Adrenal gland (tissue), 19 donors: ENCODE measurements at places on chromosomes 2 and 18. TPM values are rescaled to one million over a fixed set of nuclear protein-coding genes. Genes with fewer than 3 reads are reported as not detected.
A peak's percentile ranks its signal among the peaks of the same experiment; 100 is the strongest.

MOGAT1 gene
- total RNA-seq = not detected

MRO gene
- total RNA-seq = 9.4 TPM

POTEJ gene
- total RNA-seq = not detected

GRCh38 chr18:48354746-48355260, 54.4 kb downstream of the ZBTB7C start:
- DNase-seq = no peak

- DNase-seq = no peak
These were observed 35.2 kb upstream of the STPG4 start for GRCh38 chr2:47190188-47190881.

GRCh38 chr2:114543236-114543766, 100.9 kb downstream of the DPP10 start:
- DNase-seq = peak; percentile 32

DNA sequence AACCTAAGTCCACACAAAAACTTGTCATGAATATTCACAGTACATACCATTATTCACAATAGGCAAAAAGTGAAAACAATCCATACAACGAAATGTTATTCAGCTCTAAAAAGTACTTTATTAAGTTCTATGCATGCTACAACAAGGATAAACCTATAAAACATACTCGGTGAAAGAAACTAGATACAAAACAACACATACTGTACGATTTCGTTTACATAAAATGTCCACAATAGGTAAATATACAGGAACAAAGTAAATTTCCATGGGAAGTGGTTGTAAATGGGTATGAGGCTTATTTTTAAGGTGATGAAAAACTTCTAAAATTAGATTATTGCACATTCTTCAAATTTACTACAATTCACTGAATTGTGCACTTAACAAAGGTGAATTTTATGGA, 8.0 kb downstream of the DSC3 start:
- no peak for DNase-seq

GRCh38 chr18:25672490-25672889, 320.5 kb upstream of the ZNF521 start:
- no peak for DNase-seq

GRCh38 chr2:150389447-150389846, 98.0 kb downstream of the RND3 start:
- no peak for DNase-seq

- no peak for DNase-seq
These were observed 42.8 kb upstream of the KCNG2 start for GRCh38 chr18:79754831-79755351.

- no peak for DNase-seq
These were observed 220.7 kb downstream of the PTH2R start for GRCh38 chr2:208627110-208627884.

DNA sequence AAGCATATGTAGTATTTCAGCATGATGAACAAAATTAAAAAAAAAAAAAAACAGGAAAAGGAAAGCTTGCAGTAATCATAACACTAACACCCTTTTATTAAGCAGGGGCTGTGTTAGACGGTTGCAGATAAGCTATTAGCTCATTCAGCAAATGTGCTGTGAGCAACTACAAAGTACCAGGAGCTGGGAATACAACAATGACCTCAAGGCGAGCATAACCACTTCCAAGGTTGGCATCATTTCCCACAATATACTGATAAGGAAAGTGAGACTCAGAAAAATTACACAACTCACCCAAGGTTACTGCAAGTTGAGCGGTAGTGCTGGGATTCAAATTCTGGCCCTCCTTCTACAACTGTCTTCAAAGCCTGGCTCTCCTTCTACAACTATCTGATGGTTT, 38.2 kb upstream of the ACTR3 start:
- peak; percentile 66 for DNase-seq

DNA sequence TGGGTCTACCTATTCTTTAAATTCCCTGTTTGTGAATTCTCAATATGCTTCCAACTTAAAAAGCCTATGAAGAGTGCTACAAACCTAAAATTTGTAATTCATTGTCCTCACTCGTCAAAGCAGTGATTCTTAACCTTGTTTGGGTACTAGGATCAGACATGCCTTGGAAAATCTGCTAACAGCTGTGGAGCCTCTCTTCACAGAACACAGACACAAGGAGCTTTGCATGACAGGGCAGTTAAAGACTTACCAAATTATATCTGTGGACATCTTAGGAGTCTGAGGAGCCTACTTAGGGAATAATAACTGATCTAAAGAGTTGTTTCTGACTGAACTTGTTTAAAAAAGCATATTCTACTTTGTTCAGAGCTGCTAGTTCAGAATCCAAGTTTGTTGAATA, 38.1 kb downstream of the TMEM87B start:
- no peak for DNase-seq

DNA sequence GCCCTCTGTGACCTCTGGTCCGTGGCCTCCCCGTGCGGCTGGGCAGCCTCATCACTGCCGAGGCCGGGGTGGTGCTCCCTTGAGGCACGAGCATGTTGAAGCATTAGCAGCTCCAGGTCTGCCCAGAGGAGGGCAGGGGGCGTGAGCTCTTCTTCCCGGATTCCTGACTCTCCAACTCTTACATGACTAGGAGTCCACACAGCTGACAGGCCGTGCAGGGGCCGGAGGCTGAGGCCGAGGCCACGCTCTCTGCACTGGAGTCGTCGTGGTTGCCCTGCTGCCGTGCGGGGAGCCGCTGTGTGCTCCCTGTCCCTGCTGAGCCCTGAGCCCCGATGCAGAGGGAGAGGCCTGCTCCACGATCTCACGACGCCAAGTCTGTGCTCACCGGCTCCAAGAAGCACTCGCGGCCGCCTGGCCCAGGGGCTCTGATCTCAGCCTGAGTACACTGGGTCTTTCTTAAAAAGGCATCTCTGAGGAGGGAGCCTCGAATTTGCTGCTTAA, 19.4 kb upstream of the KCNG2 start:
- DNase-seq = no peak

DNA sequence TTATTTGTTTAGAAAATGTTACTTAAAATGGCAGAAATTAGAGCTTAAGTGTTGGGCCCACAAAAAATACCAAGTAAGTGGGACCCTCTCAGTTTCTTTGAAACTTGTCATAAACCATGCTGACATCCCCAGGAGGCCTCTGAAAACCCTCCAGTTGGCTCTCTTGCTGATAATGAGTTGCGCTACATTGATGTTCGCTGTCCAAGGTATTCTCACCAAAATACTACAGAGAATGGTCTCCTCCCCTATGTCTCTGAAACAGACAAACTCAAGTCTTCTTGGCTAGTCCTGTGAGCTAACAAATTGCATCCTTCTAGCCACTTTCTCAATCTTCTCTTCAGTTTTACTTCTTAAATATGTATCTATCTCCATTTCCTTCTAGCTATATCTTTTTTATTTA, 669.4 kb downstream of the IRS1 start:
- DNase-seq = no peak

- DNase-seq = no peak
These were observed 294.8 kb downstream of the LPIN1 start for GRCh38 chr2:12041236-12041635.
